ENCODE measurements at places on chromosomes 16 and 17.
A peak's percentile ranks its signal among the peaks of the same experiment; 100 is the strongest.

GRCh38 chr16:49912721-49913120, 56.8 kb upstream of the ZNF423 start:
- no peak for DNase-seq

DNA sequence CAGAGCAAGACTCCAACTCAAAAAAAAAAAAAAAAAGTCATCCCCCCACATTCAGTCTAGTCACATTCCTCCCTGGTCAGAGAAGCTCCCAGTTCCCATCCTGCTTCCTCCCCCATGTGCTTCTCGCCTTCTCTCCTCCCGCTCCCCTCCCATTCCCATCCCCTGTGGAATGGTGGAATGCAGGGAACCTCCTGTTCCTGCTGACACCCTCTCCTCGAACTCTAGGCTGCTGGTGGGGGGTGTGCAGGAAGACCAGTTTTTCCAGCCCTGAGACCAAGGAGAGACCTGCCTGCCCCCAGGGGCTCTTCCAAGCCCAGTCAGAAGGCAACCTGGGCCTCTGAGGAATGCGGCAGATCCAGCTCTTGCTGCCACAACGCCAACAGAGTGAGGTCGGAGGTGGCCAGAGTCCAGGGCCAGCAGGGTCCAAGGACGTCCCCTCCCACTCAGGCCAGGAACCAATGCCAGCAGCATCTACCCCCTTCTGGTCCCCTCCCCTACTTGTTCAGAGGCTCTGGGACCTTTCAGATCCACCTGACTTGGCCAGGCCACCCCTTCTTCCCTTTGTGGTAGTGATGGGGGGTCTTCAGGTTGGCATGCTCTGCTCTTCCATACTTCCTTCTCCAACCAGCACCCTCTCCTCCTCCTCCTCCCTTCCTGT, 39.3 kb upstream of the TAC4 start:
- peak; percentile 94 for DNase-seq

- DNase-seq: no peak
These were observed 30.2 kb upstream of the ZNF469 start for GRCh38 chr16:88352261-88353200.

DNA sequence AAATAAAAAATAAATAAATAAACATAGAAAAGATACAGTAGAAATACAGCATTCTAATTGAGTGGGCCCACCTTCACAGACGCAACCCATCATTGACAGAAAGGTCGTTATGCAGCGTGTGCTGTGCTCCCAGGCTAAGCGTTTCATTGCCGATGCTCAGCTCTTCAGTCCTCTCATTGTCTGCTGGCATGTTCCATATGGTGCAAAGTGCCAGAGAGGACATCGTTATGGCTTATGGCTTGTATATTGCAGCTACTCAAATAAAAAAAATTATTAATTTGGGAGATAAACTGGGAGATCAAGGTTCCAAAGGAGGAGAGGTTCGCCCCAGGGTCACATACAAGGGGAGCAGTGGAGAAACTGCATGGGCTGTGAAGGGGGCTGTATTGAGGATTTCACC, 11.3 kb upstream of the UBALD2 start:
- no peak for DNase-seq

GRCh38 chr16:19883296-19883965, 1.2 kb downstream of the GPRC5B start:
- no peak for DNase-seq

DNA sequence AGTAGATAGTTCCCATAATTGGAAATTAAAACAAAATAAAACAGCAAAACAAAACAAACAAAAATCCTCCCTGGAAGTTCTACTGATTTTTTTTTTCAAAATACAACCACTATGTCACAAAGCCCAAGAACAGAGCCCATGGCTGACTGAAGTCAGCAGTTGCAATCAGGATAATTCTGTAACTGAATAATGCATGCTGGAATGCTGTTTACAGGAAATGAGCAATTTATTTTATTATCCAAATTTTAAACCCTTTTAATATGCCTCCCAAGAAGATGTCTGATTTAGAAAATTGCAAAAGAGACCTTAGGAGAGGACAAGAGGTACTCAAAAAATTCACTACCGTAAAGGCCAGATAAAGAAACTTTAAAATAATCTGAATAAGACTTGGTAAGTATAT, 578.2 kb downstream of the TOX3 start:
- DNase-seq: no peak

DNA sequence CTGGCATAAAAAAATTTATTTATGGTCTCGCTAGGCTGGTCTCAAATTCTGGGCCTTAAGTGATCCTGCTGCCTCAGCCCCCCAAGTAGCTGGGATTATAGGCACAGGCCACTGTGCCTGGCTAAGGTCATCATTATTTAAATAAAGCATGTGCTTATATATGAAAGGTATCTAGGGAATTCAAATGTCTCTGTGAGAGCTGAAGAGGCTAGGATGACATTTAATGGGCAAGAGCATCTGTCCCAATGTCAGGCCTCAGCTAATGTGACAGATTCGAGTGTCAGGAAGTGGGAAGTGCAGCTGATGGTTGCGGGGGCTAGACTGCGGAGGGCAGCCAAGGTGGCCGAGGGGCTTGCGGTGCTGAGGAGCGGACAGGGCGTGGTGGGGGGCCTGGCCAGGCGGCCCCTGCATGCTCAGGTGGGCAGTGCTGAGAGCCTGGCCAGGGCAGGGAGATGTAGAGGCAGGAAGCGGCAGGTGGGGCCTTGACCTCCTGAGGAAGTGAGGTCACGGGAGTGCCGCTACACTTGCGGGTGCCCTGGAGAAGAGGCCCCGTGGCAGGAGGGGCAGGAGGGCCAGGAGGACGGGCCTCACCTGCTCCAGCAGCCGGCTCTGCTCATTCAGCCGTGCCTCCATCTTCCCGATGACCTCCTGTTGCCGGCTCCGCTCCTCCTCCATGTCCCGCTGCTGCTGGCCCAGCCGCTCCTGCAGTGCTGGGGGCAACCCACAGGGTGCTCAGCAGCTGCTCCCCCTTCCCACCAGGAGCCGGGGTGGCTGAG, 12.6 kb upstream of the MRPL38 start:
- no peak for DNase-seq

DNA sequence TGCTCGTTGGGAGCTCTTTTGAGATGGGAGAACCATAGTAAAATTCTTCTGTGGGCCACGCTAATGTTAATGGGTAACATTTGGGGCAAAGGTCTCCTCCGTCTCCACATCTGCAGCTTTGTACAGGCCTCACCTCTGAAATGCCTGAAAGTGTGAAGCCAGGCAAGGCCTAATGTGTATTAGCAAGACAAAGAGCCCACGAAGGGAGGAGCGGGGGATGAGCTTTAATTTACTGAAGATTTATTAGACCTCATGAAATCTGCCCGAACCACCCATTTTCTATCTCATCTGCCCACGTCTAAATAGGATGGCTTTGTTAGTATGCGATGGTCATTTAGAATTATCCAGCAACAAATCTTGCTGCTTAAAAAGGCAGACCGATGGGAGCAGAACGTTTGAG, 408.9 kb downstream of the PMP22 start:
- DNase-seq: no peak

- no peak for DNase-seq
These were observed 173.7 kb downstream of the CDK5R1 start for GRCh38 chr17:32660496-32660985.

DNA sequence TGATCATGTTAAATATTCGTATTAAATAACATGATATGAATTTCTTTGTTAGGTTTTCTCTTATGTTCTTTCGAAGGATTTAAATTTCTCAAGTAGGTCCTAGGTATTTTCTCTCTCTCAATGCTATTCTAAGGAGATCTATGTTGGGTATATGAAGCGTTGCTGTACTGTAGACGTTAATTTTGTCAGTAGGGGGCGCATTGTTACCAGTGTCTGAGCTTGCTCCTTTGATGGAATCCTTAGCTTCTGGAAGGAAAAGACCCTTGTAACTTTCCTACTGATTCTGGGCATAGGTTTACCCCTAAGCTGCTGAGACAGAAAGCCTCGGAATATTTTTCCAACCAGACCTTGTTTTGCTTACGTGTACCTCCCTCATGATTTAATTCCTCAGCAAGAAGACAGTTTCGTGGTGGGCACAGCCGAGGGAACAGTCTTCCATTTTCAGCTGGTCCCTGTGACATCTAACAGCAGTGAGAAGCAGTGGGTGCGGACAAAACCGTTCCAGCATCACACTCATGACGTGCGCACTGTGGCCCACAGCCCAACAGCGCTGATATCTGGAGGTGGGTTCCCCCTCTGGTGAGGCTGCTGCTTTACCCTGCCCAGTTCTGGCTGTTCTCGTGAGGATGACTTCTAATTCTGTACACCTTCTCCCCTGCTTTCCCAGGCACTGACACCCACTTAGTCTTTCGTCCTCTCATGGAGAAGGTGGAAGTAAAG, 17.9 kb downstream of the UTP4 start:
- DNase-seq: peak; percentile 45

DNA sequence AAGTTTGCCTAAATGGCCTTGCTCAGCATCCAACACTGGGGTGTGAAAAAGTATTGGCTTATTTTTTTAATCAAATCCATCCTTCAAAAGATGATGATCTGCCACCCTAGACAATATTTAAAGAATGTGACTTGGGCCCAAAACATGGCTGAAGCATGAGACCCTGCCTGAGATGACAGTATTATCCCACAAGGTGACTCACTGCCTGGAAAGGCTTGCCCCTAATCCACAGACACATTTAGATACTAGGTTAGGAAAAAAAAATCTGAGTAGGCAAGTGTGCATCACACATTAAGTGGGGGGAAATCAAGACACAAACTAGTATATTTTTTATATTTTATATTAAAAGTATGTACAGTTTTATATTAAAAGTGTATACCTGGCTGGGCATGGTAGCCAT, 38.4 kb downstream of the TOM1L2 start:
- no peak for DNase-seq

DNA sequence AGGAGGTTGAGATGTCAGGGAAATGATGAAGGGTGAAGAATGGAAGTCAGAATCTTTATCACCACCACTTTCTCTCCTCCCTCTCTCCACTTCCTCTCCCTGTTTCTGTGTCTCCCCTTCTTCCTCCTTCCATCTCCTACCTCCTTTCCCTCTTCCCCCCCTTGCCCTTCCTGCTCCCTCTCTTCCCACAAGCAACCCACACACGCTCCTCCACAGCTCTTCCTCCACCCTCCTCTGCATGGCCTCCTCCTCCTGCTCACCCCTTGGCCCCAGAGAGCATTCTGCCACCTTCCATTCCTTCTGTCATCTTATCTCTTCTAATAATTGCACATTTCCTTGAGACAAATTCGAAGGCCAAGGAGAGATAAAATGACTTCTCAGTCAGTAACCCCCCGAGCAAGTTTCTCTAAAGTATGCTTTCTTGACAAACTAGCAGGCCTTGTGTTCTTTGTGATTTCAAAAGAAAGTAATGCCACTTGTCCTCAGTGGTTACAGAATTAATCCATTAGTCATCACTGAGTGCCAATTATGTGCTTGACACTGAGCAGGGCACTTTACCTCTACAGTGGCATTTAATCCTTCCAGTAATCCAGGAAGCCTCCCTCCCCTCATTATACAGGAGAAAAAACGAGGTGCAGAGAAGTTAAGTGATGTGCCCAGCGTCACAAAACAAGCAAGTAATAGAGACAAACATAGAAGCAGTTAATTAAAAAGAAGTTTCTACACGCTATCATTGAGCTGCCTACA, 72.3 kb upstream of the CCL1 start:
- DNase-seq: no peak

- no peak for DNase-seq
These were observed 12.6 kb upstream of the UQCRC2 start for GRCh38 chr16:21940570-21940969.

DNA sequence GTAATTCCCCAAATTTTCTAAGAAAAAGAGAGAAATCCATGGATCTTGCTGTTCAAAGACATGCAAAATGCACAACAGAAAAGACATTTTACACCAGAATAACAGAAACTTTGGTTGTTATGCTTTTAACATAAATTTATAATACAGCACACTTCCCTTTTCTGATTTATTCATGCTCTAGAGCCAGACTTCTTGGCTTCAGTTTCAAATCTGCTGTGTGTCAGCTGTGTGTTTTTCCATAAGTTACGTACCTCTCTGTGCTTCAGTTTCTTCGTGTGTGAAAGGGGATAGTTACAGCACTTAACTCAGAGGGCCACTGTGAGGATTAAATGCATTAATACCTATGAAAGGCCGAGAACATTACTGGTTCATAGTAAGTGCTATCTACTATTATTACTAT, 6.8 kb upstream of the CCL3L1 start:
- no peak for DNase-seq

DNA sequence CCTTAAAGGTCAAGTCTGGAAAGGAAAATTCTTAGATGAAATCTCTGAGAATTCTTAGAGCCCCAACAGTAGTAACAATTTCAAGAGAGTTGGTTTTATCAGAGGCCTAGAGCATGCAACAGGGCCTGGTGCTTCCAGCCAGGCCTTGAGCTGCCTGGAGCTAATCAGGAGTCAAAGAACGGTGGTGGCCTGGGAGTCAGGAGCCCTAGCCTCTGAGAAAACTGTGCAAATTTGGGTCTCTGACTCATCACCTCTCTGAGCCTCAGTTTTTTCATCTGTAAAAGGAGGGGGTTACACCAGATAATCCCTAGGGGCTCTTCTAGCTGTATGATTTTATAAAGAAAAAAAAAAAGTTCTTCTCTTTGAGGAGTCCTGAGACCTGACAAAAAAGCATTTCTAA, 227.3 kb upstream of the RPL38 start:
- DNase-seq: no peak

DNA sequence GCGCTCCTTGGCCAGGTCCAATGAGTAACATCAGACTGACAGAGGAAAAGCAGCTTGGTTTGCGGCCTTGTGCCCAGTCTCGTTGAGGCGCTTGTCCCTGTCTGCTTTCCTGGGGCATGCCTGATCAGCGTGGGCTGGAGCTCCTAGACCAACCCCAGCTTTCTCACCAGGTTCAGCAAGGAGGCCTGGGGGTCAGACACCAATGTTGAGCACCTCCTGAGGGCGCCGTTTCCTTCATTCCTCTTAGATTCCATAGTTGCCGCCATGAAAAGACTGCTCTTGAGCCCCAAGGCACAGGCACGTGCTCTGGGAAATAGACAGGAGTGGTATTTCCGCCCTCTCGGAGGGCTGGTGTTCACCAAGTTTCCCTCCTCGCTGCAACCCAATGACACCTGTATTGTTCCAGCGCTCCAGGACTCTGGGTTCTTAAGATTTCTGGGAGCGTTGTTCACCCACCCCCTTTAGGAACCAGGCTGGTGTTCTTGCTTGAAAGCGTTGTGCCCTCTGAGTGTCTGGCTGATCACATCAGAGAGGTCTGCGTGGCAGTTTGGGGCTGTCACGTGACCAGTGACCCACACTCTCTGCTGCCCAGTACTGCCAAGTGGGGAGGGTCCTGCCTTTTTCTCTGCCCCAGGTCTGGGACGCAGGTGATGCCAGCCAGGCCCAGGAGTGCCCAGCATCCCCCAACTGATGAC, 18.0 kb downstream of the KCTD2 start:
- no peak for DNase-seq

DNA sequence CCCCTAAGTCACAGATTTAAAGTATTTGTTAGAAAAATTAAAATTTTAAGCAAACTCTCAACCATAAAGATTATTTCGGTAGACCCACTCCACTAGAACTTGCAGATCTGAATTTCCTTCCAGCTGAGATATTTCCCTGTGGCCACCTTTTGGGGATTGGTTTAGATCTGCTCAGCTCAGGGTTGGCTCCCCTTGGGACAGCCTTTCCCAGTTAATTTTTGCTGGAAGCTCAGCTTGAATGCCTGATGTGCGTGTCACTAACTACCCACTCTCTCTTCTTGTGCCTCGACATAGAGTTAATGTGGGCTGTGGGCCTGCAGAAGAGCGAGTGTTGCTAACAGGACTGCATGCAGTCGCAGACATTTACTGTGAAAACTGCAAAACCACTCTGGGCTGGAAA, 57.6 kb downstream of the YPEL2 start:
- DNase-seq: no peak
